ENCODE measurements at places on chromosomes 3 and 15. TPM values are rescaled to one million over a fixed set of nuclear protein-coding genes. Genes with fewer than 3 reads are reported as not detected.

- DNase-seq = no peak
Measured at GRCh38 chr3:50316657-50317242, 5.8 kb downstream of the HYAL2 start.

- DNase-seq = no peak
Measured at GRCh38 chr3:37228749-37229148, 54.4 kb upstream of the LRRFIP2 start.

GRCh38 chr3:36866368-36866767, 78.5 kb downstream of the TRANK1 start:
- DNase-seq = no peak

GRCh38 chr3:142040941-142041491, 108.3 kb downstream of the TFDP2 start:
- no peak for DNase-seq

DNA sequence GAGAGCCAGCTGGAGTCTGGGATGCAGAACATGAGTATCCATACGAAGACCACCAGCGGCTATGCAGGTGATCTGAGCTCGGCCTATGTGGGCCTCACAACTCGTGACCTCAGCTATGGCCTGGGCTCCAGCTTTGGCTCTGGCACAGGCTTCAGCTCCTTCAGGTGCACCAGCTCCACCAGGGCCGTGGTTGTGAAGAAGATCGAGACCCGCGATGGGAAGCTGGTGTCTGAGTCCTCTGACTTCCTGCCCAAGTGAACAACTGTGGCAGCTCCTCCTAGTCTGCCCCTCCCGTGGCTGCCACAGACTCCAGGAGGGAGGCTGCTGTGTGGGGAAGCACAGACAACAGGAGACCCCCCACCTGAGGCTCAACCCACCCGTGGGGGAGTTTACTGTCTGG, 3.6 kb upstream of the KPNA4 start:
- DNase-seq = no peak

GRCh38 chr15:39083213-39083612, 497.7 kb upstream of the THBS1 start:
- no peak for DNase-seq

- DNase-seq = peak; percentile 23
Measured at GRCh38 chr3:49839193-49839809, 17.1 kb downstream of the TRAIP start.

- no peak for DNase-seq
Measured at GRCh38 chr3:53051929-53052328, 6.1 kb upstream of the SFMBT1 start.

- DNase-seq = no peak
Measured at GRCh38 chr3:194069421-194070219, 66.3 kb upstream of the HES1 start.

- no peak for DNase-seq
Measured at GRCh38 chr3:161644891-161645635, 148.5 kb downstream of the OTOL1 start.

GRCh38 chr3:139463466-139463865, 12.8 kb downstream of the RBP2 start:
- DNase-seq = no peak

- DNase-seq = no peak
Measured at GRCh38 chr3:46566040-46566641, at the start of gene LRRC2. Gene LRRC2 (minus strand): TSS chr3:46566302. CDS start chr3:46551591, 14,711 bp downstream.

GRCh38 chr3:156859578-156859977, 33.4 kb downstream of the LEKR1 start:
- DNase-seq = no peak

- no peak for DNase-seq
Measured at GRCh38 chr3:147756476-147756875, 347.3 kb downstream of the ZIC1 start.

- DNase-seq = no peak
Measured at GRCh38 chr15:34808016-34808415, 12.7 kb upstream of the ACTC1 start.

DNA sequence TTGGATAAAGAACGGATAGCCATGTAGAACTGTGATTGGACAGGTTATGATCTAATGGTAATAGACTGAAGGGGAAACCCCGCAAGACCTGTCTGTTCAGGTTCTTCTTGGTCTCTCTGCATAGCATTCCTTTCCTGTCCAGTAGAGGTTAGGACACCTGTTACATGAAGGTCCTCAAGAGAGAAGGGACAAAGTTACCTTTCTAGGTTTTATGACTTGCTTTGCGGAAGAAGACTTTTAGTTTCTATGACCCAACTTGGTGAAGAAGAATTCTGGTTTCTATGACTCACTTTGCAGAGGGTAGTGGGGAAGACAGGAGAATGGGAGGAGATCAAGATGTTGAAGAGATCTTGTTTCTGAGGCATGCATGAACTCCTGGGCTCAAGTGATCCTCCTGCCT, 97.9 kb upstream of the C3orf80 start:
- DNase-seq = no peak

GRCh38 chr3:89171687-89172545, 64.5 kb downstream of the EPHA3 start:
- no peak for DNase-seq

GRCh38 chr3:110579840-110580550, 491.6 kb upstream of the NECTIN3 start:
- no peak for DNase-seq

DNA sequence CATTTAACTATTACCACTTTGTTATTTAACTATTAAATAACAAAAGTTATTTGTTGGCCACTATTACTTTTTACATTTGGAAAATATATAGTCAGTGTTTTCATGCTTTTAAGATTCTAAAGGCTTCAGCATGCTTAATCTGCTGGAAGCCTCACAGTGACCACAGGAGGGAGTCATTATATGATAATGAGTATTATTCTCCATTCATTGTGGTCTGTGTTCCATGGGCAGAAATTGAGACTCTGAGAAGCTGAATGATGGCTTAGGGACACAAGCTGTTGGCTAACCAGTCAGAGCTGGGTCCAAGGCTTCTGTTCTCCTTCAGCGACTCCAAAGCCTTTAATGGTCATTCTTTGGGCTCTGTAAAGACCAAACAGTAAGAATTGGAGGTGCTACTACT, 64.7 kb downstream of the BFSP2 start:
- DNase-seq = no peak

DNA sequence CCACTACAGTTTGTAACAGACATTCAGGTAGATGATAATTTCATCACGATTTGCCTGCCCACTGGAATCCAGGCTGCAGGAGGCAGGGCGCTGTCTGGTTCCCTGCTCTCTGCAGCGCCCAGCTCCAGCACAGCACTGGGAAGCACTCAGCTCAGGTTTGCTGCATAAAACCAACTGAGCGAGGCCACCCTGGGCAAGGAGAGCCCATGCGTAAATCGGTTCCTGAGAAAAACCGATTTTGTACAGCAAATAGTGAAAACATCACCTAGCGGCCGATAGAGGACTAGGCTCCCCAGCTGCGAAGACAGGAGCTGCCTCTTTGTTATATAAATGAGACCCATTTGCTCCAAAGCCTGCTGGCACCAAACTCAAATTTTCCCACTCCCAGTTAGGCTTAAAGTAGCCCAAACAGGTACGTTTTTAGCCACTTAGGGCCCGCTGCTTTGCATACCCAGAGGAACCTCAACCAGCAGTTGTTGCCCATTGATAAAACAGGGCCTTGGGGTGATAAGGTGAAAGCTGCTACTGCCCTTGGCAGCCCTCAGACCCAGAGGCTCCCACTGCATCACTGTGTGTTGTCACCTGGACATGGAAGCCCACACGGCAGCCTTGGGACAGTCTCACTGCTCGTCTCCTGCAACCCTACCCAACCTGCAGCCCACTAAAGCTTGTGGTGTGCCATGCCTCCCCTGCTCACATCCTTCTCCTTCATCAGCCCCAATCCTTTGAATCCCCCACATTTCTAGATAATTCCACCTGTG, 47.5 kb downstream of the ALDH1L1 start:
- no peak for DNase-seq

GRCh38 chr3:148940983-148941382, 50.4 kb upstream of the GYG1 start:
- DNase-seq = no peak

- no peak for DNase-seq
Measured at GRCh38 chr3:10601151-10601856, 95.9 kb upstream of the ATP2B2 start.

GRCh38 chr3:10758304-10759037, 57.6 kb upstream of the SLC6A11 start:
- DNase-seq = peak; percentile 16

GRCh38 chr3:146421819-146422759, 47.3 kb downstream of the PLSCR2 start:
- no peak for DNase-seq

GRCh38 chr15:88428053-88428452, 39.1 kb downstream of the MRPL46 start:
- DNase-seq = no peak

DNA sequence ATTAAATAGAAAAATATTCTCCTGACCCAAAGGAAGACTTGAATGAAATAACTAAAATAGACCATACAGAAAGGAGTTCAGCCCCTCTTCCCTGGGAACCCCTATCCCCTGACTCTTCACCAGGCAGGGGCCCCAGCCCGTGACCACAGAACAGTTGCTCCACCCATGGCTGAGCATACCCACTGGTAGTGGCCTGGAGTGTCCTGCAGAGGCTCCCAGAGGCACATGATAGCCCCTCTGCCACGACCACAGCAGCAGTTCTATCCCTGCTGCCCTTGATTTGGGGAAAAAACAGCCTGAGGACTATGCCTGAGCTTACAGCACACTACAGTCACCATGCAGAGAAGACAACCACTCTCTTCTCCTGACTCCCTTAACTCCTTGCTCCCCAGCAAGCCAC, 31.8 kb downstream of the TTC14 start:
- DNase-seq = no peak

DNA sequence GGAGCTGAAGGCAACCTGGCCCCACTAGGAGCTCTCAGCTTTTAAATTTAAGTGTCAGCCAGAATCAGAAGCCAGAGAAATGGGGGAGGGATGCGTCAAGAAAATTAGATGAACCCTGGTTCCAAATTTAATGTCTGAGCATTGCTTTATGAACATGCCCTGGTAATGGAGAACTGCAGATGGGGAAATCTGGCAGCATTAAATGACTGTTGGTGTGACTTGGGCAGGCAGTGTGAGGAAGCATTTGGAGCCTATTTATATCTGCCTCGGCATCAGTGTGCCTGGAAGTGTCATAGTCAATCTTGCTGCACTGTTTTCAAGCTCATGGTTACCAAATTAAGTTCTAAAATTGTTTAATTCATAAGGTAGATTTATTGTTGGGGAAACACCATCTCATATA, 29.0 kb downstream of the NME9 start:
- no peak for DNase-seq

- no peak for DNase-seq
Measured at GRCh38 chr3:195139091-195139875, 131.7 kb downstream of the XXYLT1 start.

DNA sequence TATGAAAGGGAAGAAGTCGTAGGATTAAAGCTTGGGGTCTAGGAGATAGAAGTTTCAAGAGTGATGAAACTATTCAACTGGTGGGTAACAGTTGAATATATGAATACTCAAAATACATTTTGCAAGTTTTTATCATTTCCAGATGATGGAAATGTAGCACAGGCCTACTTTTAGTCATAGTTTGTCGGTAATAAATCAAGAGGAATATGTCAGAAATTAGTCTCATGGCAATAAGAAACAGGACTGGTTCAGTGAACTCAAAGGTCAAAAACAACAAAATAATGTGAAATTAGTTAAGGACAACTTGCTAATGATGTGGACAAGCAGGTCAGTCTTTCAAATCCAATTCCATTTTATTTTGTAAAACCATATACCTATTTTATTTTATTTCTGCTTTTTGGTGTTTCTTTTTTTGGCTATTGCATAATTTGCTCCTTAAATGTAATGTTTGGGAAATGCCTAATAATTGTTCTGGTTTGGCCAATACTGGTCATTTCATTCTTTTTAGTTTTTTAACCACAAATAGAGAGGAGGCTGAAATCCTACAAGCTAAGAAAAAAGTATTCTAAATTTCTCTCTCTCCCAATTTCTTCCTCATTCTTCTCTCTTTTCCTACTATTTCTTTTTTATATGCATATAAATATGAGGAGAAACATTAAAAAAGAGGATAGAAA, 195.2 kb upstream of the ARHGEF26 start:
- no peak for DNase-seq

DNA sequence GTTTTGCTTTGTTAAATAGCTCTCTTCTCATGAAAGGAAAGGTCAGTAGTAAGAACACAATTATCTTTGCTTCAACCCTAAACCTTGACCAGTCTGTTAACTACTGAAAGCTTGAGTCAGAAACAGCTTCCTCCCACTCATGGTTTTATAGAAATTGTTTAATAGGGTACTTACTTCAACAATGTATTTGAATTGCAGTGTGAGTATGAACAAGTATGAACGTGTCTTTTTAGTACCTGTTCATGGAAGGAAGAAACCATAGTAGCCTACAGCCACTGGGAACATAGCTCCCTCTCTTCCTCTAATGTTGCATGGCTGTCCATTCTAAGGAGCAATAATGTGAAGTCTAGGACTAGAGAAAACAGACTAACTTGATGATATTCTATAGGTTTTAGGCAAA, 311.0 kb downstream of the MCTP2 start:
- no peak for DNase-seq

DNA sequence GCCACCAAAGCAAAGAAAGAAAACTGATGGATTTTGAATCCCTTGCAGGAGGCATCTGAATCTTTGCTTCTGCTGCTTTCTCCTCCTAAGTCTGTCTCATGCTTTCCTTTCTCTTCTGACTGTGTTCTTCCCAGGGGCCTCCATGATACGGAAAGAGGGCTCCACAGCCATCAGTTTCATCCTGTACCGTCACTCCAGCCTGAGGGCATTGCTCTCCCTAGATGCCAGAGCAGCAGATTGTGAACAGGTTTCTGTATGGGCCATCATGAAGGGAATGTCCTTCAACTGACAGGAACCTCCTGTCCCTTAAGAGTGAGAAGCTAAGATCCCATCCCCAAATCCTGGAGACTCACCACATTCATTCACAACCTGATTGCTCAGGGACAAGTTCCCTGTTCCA, 59.2 kb downstream of the KBTBD12 start:
- DNase-seq = no peak

The HCN4 gene
- 0.03 TPM for total RNA-seq

The CHRNB4 gene
- total RNA-seq = not detected

The SEC62 gene
- total RNA-seq = 68.8 TPM

The CD86 gene
- total RNA-seq = 41.9 TPM

The KIF23 gene
- total RNA-seq = 43.1 TPM

The PDZRN3 gene
- total RNA-seq = 0.19 TPM

The RPLP1 gene
- total RNA-seq = 3,322 TPM

The DIS3L gene
- 22.8 TPM for total RNA-seq

The PLSCR5 gene
- not detected for total RNA-seq

The DUOXA2 gene
- total RNA-seq = not detected

Measured in GM12878 (cell line).